Caco-2 (cell line): ENCODE measurements at places on chromosomes 1 and 21.

GRCh38 chr1:151039521-151039920 is 3.1 kb downstream of the BNIPL start:
- H3K27me3 ChIP-seq, result no peaks in the 10 kb centered on the region
- H3K4me3 ChIP-seq, result no peak overlapping the region
- H3K36me3 ChIP-seq, result no peaks in the 10 kb centered on the region
- no peaks in the 10 kb centered on the region for H3K4me1 ChIP-seq

DNA sequence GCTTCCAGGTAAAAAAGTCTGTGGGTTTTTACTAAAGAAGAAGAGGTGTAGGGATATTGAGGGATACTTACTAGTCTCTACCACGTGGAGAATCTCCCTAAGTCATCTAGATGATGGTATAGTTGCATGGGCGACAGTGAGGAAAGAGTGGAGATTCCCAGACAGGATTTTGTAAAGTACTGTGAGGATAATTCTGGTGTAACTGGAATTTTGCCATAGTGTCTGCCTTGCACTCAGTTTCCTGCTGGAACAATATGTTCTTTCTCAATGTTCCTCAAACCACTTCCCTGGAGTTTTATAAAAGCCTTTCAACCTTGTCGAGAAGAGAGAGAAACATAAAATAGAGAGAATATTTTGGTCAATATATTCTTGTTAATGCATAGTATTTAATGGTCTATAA is 95.1 kb upstream of the WLS start:
- no peak for DNase-seq
- H3K36me3 ChIP-seq, result no peaks in the 10 kb centered on the region
- H3K4me3 ChIP-seq, result no peak overlapping the region
- no peaks in the 10 kb centered on the region for H3K4me1 ChIP-seq
- no peaks in the 10 kb centered on the region for H3K27me3 ChIP-seq

GRCh38 chr1:171637928-171638576 is 14.4 kb downstream of the MYOC start:
- H3K4me3 ChIP-seq, result no peak overlapping the region
- no peaks in the 10 kb centered on the region for H3K4me1 ChIP-seq
- H3K36me3 ChIP-seq, result no peaks in the 10 kb centered on the region
- no peak for DNase-seq
- H3K27me3 ChIP-seq, result no peaks in the 10 kb centered on the region

GRCh38 chr21:38794978-38795377 is 10.8 kb upstream of the ETS2 start:
- peaks cover 37% of the 10 kb centered on the region for H3K4me1 ChIP-seq
- no peaks in the 10 kb centered on the region for H3K36me3 ChIP-seq
- no peak for DNase-seq

DNA sequence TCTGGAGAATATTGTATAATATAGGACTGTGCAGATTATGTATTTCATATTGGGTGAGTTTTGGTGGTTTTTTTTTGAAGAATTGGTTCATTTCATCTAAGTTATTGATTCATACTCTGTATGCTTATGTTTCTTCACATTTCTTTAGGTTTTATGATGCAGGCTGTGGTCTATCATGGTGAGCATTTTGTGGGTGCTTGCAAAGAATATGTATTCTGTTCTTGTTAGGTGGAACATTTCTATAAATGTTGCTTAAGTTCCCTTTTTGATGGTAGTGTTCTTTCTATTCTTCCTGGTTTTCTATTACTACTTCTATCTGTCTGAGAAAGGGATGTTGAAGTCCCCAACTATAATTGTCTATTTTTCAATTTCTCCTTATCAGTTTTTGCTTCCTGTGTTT is 42.6 kb downstream of the PKN2 start:
- no peak overlapping the region for H3K4me3 ChIP-seq
- no peak overlapping the region for H3K27ac ChIP-seq
- H3K36me3 ChIP-seq, result no peaks in the 10 kb centered on the region
- H3K4me1 ChIP-seq, result 0 out of 2 replicates have a peak, but pooled peaks cover 4% of the 10 kb centered on the region

DNA sequence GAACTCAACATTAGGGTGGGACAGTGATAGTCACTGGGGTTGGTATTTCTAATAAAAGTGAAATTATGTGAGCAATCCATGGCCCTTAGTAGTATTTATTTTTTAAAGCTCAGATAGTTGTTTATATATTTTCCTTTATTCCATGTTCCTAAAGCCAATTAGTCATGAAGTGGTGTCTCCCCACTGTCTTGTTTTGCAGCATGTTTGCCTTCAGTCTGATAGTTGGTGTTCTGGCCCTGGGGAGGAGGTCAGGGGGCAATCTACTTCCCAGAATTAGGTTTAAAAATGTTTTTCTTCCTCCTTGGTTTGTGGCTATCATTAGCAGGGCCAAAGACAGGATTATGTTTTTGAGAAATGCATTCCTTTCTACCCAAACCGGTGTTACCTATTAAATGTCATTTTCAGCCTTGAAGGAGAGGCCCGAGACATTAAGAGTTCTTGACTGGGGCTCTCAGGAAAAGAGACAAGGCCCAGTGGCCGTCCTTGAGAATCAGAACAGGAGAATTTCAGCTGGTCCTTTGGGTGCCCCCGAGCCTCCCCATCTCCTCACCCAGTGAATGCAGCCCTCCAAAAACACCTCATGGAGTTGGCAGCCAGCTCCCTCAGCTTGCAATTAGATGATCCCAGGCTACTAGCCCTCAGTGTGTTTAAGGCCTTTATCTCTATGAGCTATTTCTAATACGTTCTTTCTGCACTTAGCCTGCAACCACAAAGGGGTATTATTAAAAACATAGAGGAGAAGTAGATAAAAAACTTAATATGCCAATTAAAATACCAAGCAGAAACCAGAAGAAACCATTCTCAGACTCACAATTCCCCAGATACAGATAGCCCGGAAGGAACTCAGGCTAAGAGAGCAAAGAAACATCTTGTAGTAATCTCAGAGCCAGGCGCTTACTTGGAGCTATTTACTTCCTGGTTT is 71.3 kb upstream of the NGF start:
- H3K4me1 ChIP-seq, result no peaks in the 10 kb centered on the region
- no peak overlapping the region for H3K4me3 ChIP-seq

GRCh38 chr1:151975311-151976014 is 18.2 kb downstream of the S100A10 start:
- H3K27ac ChIP-seq, result peak overlapping the region; percentile 74
- H3K4me1 ChIP-seq, result peaks cover 92% of the 10 kb centered on the region
- no peaks in the 10 kb centered on the region for H3K27me3 ChIP-seq
- H3K4me3 ChIP-seq, result no peak overlapping the region
- DNase-seq, result no peak

- no peak overlapping the region for H3K4me3 ChIP-seq
- peak overlapping the region; percentile 17 for H3K27ac ChIP-seq
- DNase-seq, result peak; percentile 38
Observed at GRCh38 chr1:27142464-27142863, 12.5 kb downstream of the SLC9A1 start.

- no peak for DNase-seq
- H3K4me1 ChIP-seq, result no peaks in the 10 kb centered on the region
- no peaks in the 10 kb centered on the region; the same call in 1 of the 2 replicates for H3K36me3 ChIP-seq
- H3K27me3 ChIP-seq, result no peaks in the 10 kb centered on the region
- H3K27ac ChIP-seq, result no peak overlapping the region
Observed at GRCh38 chr1:234435620-234436019, 43.4 kb downstream of the TARBP1 start.

- no peak overlapping the region for H3K27ac ChIP-seq
- no peak overlapping the region for H3K4me3 ChIP-seq
- peaks cover 4% of the 10 kb centered on the region; the same call in 1 of the 2 replicates for H3K4me1 ChIP-seq
- no peak for DNase-seq
- H3K36me3 ChIP-seq, result no peaks in the 10 kb centered on the region
Observed at GRCh38 chr1:32263744-32264143, 12.7 kb downstream of the LCK start.

DNA sequence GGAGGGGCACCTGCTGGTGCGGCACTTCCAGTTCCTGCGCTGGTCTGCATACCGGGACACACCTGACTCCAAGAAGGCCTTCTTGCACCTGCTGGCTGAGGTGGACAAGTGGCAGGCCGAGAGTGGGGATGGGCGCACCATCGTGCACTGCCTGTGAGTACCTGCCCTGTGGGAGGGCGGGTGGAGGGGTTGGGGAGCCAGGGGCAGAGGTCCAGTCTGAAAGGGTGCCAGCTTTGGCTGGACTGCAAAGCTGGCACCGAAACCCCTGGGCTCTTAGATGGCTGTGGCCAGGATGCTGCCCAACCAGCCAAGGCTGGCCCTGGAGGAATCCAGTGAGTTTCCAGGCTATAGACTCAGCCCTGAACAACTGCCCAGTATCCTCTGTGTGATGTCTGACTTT is 87.3 kb downstream of the PTPRU start:
- no peak overlapping the region for H3K4me3 ChIP-seq
- no peaks in the 10 kb centered on the region for H3K36me3 ChIP-seq
- no peaks in the 10 kb centered on the region for H3K4me1 ChIP-seq

GRCh38 chr21:16624479-16625118 is 888.2 kb upstream of the CXADR start:
- DNase-seq, result no peak
- no peak overlapping the region for H3K4me3 ChIP-seq

DNA sequence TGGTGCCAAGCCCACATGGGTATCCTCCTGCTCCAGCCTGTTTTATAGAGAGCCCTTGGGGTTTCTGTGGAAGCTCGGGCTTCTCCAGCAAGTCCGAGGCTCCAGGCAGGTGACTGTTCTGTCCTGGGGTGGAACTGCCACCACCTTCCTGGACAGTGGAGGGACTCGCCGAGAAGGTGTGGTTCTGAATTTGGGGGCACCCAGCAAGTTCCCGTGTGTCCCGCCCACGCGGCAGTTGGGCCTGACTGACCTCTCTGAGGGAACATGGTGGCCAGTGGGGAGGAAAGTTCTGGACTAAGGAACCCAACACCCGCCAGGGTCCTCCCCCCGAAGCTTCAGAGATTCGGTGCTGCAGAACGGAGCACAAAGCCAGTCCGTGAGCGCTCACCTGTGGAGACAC is 158.1 kb upstream of the C1orf174 start:
- H3K36me3 ChIP-seq, result no peaks in the 10 kb centered on the region
- H3K4me3 ChIP-seq, result no peak overlapping the region
- no peaks in the 10 kb centered on the region for H3K4me1 ChIP-seq
- no peak for DNase-seq

DNA sequence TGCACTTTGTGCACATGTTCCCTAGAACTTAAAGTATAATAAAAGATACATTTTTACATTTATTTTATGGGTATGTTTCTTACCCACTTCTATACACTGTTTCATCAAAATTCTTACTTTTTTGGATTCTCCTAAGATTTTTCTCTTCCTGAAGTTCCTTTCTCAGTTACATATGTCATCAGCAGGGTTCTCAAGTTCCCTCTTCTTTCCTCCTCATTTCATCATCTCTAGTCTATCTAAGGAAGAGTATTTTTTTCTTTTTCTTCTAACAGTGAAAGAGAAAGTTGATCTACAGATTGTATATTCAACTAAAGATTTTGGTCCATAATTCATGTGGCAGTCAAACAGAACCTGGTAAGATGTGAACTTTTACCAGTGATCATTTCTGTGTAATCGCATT is 41.2 kb upstream of the CYYR1 start:
- H3K36me3 ChIP-seq, result no peaks in the 10 kb centered on the region
- H3K27me3 ChIP-seq, result no peaks in the 10 kb centered on the region
- DNase-seq, result no peak
- H3K4me1 ChIP-seq, result no peaks in the 10 kb centered on the region
- no peak overlapping the region for H3K4me3 ChIP-seq
- no peak overlapping the region for H3K27ac ChIP-seq

DNA sequence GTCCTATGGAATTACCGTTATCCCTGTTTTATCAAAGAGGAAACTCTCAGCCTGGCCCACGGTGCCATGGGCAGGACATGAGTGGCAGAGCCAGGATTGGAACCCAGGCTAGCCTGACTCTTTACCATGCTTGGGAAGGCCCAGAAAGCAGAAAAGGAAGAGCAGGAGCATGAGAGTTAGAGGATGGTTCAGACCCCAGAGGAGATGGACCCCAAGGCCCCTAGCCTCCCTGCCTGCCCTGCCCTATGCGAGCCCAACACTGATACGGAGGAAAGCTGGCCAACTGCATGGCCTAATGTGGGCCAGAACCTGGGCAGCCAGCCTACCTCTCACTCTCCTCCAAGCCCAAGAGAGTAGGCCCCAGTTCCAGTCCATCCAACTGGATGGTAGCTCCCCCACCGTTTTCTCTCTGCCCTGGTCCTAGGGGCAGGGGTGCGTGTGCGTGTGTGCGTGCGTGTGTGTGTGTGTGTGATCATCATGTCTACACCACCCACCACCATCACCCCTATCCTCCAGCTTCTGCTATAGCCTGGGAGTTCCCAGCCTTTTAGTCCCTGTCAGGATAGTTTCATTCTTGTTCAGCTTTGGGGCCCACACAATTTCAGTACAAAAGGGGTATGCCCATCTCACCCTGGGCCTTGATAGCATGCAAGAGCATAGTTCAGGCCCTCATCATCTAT is 15.4 kb upstream of the MEX3A start:
- H3K36me3 ChIP-seq, result no peaks in the 10 kb centered on the region; the same call in 1 of the 2 replicates
- H3K4me1 ChIP-seq, result peaks cover 27% of the 10 kb centered on the region
- H3K4me3 ChIP-seq, result no peak overlapping the region
- H3K27me3 ChIP-seq, result no peaks in the 10 kb centered on the region

DNA sequence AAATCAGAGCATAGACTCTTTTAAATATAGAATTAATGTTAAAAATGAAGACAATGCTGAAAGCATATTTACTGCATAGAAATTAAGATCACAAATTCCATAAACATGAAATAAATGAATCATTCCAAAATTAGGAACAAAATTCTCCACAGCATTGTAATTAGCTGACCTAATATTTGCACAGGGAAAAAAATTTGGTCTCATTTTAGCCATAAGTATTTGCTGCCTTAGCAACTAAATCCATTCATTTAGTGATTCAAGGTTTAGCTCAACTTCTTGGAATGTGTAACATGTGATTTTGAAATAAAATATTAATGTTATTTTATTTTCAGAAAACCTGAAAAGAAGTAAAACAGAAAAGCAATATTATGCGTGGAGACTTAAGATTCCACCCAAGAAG is 25.5 kb downstream of the ADAMTS5 start:
- H3K4me3 ChIP-seq, result no peak overlapping the region
- no peak overlapping the region for H3K27ac ChIP-seq
- H3K27me3 ChIP-seq, result no peaks in the 10 kb centered on the region
- no peaks in the 10 kb centered on the region for H3K4me1 ChIP-seq
